Cerebellum (tissue), 4 donors: ENCODE measurements at places on chromosomes 4 and X.

DNA sequence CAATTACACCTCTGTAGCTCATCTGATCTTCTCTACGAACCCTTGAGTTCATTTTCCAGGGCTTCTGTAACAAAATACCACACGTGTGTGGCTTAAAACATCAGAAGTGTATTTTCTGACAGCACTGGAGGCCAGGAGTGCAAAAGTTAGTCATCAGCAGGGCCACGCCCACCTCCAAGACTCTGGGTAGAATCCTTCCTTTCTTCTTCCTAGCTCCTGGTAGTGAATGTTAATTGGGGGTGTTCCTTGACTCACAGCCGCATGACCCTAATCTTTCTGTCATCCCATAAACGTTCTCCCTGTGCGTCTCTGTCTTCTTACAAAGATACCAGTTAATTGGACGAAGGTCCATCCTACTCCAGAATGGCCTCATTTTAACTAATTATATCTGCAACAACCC is 115.0 kb downstream of the TRIML1 start:
- DNase-seq = no peak

- no peak for DNase-seq
These were observed 1043.1 kb upstream of the PABPC4L start for GRCh38 chr4:135244696-135245095.

GRCh38 chr4:174244441-174244840 is 39.0 kb downstream of the FBXO8 start:
- DNase-seq = no peak

- no peak for DNase-seq
These were observed 393.6 kb downstream of the PDGFC start for GRCh38 chr4:156578005-156578404.

- DNase-seq = no peak
These were observed 2.0 kb downstream of the DHX15 start for GRCh38 chr4:24582235-24582832.

- no peak for DNase-seq
These were observed 128.1 kb downstream of the LAS1L start for GRCh38 chrX:65406532-65406931.

DNA sequence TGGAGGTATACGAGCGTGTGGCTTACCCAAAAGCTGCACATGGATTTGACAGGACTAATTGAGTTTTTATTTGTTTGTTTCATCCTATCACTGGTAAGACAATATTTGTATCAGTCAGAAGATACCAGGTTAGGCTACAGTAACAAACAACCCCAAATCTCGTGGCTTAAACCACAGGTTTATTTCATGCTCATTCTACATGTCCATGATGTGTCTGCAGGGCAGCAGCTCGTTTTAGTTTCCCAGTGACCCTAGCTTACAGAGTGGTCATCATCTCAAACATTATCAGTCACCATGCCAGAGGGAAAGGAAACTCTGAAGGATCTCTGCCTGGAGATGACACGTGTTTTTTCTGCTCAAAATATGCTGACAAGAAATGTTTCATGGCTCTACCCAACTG is 108.3 kb downstream of the SHROOM3 start:
- DNase-seq = no peak

DNA sequence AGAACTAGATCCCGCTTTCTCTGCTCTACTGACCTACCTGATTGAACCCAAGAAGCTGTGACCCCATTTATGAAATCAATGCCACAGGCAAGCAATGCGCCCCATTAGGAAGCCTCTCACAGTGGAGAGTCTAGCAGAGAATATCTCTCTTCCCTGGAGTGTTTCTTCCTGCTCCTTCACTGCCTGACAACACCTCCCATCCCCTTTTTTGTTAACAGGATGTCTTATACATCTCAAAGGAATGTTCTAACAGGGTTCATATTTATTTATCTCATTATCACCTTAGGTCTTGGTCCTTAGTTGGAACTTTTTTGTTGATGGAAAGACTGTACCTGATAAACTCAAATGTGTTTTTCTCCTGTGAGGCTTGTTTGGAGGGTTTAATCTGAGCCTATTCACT is 35.5 kb downstream of the SLIT2 start:
- DNase-seq = no peak

DNA sequence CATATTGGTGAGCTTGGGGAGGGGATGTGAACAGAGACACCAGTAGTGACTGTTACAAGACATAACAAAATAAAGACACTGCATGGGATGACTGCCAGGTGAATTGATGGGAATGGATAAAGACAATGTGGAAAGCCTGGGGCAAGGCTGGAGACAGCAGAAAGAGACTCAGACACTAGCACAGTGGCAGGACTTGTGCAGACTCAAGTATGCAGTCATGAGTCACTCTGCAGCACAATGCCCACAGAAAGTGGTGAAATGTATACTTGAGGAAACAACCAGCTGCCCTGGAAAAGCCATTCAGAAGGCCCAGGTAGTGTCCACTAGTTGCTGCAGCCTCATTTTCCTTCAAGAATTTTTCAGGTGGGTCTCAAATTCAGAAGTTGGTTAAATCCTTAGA is 452.3 kb downstream of the MID1IP1 start:
- no peak for DNase-seq

- DNase-seq = no peak
These were observed 5.5 kb downstream of the USO1 start for GRCh38 chr4:75729836-75730235.

DNA sequence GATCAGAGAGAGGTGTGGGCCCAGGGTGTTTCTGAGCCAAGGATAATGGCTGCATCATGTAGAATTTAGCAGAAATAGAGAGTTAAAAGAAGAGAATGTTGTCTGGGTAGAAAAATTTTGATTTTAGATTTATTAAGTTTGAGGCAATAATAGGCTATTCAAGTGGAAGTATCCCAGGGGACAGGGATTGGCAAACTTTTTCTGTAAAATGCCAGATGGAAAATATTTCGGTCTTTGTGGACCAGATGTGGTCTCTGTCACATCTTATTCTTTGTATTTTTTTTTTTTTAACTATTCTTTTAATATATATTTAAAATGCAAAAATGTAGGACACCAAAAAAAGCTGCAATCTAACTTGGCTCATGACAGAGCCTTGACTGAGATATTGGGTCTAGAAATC is 33.1 kb downstream of the IL15 start:
- DNase-seq = no peak

DNA sequence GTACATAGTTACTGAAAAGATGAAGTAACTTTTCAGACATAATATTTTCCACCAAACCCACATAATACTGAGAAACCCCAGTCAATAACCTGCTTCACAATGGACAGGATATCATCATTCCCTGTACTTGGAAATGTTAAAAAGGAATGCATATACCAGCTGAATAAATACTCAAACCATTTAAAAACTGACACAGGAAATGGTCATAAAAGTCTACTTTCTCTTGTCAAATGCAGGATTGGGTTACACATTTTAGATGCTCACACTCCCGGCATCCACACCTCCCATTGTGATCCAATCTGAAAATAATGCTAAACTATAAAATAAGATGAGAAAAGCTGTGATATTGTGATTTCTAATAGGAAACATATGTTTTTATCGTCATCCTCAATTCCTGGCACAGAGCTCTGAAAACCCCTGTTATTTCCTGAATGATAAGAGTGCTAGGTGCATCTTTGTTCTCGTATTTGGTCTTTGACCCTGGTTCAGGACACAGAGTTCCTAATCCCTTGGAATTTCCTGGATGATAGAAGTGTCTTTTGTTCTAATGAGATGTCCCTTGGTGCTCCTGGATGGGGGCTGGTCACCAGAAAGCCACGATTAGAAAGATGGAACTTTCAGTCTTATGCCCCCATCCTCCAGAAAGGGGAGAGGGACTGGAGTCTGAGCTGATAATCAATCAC is 821.3 kb downstream of the TRIML1 start:
- DNase-seq = no peak

- DNase-seq = no peak
These were observed 27.5 kb downstream of the YY2 start for GRCh38 chrX:21883258-21883657.

DNA sequence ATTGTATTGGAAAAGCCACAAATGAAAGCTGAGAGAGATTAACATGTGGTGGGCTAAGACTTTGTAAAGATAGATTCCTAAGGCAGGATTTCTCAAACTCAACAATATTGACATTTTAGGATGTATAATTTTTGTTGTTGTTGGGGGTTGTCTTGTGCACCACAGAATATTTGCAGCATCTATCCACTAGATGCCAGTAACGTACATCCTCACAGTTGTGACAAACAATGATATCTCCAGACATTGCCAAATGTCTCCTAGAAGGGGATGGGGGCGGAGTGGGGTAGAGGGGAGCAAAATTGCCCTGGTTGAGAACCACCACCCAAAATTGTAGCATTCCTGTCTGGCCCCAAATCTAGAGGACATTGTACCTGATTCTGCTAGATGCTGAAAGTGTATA is 14.7 kb upstream of the CBR4 start:
- peak; percentile 11 for DNase-seq

DNA sequence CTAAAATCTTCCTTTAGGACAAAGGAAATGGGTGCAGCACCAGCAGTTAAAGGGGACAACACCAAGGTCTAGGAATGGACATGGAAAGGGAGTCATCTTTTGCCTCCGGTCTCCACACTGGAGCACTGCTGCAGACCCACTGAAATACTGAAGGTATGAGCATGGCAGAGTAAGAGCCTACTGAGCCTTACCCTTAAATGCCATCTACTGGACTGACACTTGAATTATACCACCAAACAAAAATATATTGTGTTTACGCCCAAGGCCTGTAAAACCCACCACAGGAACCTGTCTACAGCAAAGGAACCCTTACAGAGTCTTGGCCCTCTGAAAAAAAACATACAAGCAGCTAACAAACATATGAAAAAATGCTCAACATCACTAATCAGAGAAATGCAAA is 443.4 kb downstream of the CCSER1 start:
- DNase-seq = no peak

- DNase-seq = no peak
These were observed 117.9 kb downstream of the SH3KBP1 start for GRCh38 chrX:19769467-19769866.

GRCh38 chr4:108336076-108336475 is 167.3 kb upstream of the LEF1 start:
- no peak for DNase-seq

DNA sequence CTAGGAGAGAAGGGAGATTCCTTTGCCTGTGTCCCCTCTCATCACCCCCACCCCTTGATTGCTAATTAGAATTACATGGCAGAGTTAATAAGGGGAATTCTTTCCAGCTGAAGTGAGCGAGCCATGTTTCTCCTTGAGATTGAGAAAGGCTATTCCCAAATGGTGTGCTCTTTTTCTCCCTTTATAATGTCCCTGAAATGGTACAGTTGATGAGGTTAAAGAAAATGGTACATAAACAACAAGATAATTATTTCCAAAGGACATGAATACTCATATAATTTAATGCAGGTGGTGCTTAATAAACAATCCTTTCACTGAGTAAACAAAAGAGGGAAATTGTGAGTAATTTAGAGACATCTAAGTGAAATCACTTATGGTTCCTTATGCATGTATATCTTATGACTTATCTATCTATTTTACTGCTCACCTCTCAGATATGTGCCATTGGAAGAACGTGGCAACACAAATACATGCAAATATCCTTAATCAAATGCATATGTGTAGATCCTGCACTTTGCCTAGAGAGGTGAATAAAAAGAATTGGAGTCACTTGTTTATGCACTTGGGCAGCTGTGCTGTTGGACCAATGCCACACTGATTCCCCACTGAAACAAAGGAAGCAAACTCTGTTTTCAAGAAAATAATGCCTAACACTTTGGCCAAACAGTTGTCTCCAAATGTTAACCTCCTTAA is 106.6 kb upstream of the WDR44 start:
- no peak for DNase-seq

DNA sequence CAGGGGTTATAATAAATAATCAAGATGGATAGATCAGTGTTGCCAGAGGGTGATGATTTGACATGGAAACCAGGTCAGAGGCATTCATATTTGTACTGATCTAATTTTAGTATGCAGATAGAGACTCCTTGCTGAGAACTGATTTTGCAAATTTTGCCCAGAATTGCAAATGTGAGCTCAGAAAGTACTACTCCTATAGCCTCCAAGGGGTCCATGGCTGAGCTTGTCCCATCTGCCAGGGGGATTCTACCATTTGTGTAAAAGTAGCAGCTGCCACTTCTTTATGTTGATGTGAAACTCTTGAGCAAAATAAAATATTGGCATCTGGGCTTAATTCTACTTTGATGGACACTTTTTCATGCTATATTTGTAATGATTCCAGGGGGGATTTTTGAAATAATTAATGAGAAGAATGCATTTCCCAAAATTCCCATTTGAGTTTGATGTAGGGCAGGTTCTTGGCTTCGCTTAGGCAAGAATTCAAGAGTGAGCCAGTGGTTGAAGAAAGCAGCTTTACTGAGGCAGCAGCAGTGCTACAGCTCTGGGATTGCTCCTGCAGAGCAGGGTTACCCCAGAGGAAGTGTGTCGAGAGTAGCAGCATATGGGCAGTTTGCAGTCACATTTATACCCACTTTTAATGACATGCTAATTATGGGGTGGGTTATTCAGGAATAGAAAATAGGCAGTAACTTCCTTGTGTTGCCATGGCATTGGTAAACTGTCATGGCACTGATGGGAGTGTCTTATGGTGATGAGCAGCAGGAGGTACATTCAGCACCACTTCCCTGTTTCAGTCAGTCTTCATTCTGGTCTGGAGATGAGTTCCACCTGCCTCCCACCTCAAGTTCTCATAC is 38.7 kb upstream of the DCLK2 start:
- no peak for DNase-seq

DNA sequence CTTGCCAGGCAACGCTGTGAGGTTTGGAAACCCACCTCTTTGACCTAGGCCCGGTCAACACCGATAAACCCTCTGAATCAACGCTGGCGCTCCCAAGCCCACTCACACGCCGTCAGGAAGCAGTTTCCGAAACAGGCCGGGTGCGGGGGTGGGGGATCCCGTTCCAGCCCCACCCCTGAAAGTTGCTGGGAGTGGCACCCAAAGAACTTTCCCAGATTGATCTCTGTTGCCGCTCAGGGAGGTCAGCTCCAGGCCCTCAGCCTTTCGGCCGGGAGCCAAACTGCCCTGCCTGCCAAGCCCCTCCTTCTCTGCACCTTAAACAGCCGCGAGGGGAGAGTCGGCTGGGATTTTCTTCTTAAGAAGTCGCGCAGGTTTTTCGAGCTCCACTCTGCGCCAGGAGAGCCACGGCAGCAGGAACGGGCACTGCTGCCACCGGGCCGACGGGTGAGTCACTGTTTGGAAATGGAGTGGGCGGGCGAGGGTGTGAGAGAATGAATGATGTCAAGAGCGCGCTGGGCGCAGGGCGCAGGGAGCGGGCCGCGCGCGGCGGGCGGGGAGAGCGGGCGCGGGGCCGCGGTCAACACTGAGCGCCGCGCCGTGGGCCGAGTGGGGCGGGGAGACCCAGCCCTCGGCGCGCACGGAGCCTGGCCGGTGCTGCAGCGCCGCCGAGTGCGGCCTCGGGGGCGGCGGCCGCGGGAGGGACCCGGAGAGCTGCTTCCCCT is at the start of gene SGMS2:
SGMS2 (plus strand) TSS at position 583 of the 722 bp plus-strand sequence. CDS start 70,622 bp downstream, outside the sequence.
- peak; percentile 79 for DNase-seq

- DNase-seq = no peak
These were observed 28.6 kb downstream of the FAM241A start for GRCh38 chr4:112173593-112174558.

- no peak for DNase-seq
These were observed 219.1 kb upstream of the BMP3 start for GRCh38 chr4:80811406-80811805.

- no peak for DNase-seq
These were observed 125.8 kb upstream of the STX18 start for GRCh38 chr4:4667622-4668081.

GRCh38 chr4:138910914-138911336 is 104.7 kb upstream of the NOCT start:
- DNase-seq = no peak
